ENCODE measurements at places on chromosomes 3 and 15.

GRCh38 chr15:59537403-59537802 lies 74.2 kb upstream of the GCNT3 start:
- no peak overlapping the region for H3K4me3 ChIP-seq
- H3K27ac ChIP-seq = no peak overlapping the region
- H3K27me3 ChIP-seq = no peaks in the 10 kb centered on the region
- no peaks in the 10 kb centered on the region for H3K36me3 ChIP-seq

DNA sequence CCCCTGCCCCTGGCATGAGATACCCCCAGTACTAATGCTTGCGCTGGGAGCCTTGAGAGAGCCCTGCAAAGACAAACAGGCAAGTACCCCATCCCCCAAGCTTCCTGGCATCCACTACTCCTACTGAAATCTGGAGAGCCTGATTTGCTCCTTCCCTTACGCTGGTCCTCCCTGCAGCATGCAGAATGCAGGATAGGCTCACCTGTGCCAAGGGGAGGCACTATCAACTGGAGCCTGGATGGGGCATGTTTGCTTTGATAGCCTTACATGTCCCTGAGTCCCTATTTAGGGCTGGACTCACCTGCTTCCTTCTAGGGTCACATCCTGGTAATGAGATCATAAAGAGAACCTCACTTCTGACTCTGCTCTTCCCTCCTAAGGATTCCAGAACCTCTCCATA lies 42.9 kb downstream of the RAB11A start:
- H3K36me3 ChIP-seq = peaks cover 31% of the 10 kb centered on the region
- no peaks in the 10 kb centered on the region for H3K27me3 ChIP-seq
- peaks cover 33% of the 10 kb centered on the region for H3K4me1 ChIP-seq

GRCh38 chr3:52055537-52056351 lies 627 bp downstream of the DUSP7 start:
- H3K27ac ChIP-seq = peak overlapping the region; percentile 94
- H3K4me1 ChIP-seq = peaks cover 48% of the 10 kb centered on the region
- no peaks in the 10 kb centered on the region for H3K27me3 ChIP-seq

DNA sequence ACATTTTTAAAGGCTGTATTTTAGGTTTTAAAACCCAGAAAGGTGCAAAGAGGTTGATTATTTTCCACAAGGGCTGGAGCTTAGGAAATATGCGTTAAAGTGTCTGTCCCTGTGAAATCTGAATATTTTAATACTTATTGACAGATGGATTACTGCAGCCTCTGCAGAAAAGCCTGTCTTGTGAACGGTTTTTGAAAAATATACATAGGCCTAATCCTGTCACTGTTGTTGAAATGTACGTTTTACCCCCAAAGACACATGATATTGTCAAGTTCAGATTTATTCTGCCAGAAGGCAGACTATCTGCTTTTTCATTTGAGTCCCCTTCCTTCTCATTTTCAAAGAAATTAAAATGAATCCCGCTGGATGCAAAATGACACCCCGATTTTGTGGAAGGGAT lies 2.2 kb upstream of the BCL6 start:
- DNase-seq = no peak
- H3K27ac ChIP-seq = no peak overlapping the region
- H3K4me1 ChIP-seq = peaks cover 60% of the 10 kb centered on the region
- H3K36me3 ChIP-seq = peaks cover 7% of the 10 kb centered on the region
- no peak overlapping the region for H3K4me3 ChIP-seq

- no peak overlapping the region for H3K27ac ChIP-seq
- H3K36me3 ChIP-seq = peaks cover 14% of the 10 kb centered on the region
- DNase-seq = no peak
- no peaks in the 10 kb centered on the region for H3K4me1 ChIP-seq
- H3K4me3 ChIP-seq = no peak overlapping the region
Observed at GRCh38 chr3:128273841-128274573, 120.7 kb downstream of the EEFSEC start.

DNA sequence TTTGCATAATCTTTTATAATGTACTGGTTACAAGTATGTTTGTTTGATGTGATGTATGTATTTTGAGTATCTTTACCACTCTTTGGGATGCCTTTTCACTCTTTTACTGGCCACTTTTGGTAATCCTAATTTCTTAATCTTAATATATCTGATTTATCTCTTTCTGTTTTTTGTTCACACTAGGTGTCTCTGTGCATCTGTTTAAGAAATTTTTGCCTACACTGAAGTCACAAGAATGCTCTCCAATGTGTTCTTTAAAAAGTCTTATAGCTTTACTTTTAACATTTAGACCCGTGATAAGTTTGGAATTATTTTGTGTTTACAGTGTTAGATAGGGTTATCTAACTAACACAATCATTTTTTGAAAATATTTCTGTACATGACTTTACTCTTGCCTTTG lies 659.1 kb downstream of the SI start:
- no peak overlapping the region for H3K27ac ChIP-seq
- H3K4me3 ChIP-seq = no peak overlapping the region
- DNase-seq = no peak

DNA sequence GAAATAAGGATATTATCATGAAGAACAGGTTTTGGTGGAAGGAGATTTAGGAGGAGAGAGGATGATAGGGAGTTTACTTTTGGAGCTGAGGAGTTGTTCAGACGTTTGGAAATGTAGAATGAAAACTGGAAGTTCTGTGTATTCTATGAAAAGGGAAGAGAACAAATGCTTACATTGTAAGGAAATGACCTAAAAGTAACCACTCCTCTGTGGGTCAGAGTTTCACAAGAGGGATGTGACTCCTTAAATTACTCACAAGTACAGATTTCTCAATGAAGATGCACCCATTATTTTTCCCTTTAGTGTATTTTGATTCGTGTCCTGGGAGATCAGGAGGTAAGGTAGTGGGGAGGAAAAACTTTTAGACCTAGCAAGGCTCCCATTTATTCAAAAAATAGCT lies 4.0 kb downstream of the RNF13 start:
- peak overlapping the region; percentile 16 for H3K4me3 ChIP-seq
- no peak for DNase-seq
- H3K27me3 ChIP-seq = no peaks in the 10 kb centered on the region
- peaks cover 36% of the 10 kb centered on the region for H3K4me1 ChIP-seq

GRCh38 chr3:8143186-8143585 lies 358.4 kb upstream of the LMCD1 start:
- H3K36me3 ChIP-seq = no peaks in the 10 kb centered on the region
- H3K27me3 ChIP-seq = no peaks in the 10 kb centered on the region
- H3K27ac ChIP-seq = no peak overlapping the region
- no peak overlapping the region for H3K4me3 ChIP-seq

DNA sequence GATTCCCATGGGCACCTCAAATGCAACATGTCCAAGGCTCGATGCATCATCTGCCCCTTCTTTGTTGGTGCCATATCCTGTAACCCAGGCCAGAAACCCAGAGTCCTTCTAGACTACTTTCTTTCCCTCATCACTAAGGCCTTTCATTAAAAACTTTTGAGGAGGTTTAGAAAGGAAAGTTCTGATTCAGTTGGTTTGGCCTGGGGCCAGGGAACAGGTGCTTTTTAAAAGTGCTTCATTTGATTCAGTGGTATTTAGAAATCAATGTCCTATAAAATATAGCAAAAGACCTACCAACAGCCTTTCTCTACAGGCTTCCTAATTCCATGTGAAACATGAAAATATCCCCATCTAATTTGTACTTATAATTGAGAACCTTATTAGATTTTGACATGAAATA lies 341.9 kb upstream of the RORA start:
- DNase-seq = no peak
- H3K36me3 ChIP-seq = no peaks in the 10 kb centered on the region
- no peak overlapping the region for H3K27ac ChIP-seq
- H3K27me3 ChIP-seq = no peaks in the 10 kb centered on the region

- no peak for DNase-seq
- H3K27me3 ChIP-seq = no peaks in the 10 kb centered on the region
- no peak overlapping the region for H3K4me3 ChIP-seq
- H3K27ac ChIP-seq = peak overlapping the region; percentile 42
- H3K4me1 ChIP-seq = peaks cover 3% of the 10 kb centered on the region
Observed at GRCh38 chr15:65583701-65584100, 27.2 kb downstream of the INTS14 start.

DNA sequence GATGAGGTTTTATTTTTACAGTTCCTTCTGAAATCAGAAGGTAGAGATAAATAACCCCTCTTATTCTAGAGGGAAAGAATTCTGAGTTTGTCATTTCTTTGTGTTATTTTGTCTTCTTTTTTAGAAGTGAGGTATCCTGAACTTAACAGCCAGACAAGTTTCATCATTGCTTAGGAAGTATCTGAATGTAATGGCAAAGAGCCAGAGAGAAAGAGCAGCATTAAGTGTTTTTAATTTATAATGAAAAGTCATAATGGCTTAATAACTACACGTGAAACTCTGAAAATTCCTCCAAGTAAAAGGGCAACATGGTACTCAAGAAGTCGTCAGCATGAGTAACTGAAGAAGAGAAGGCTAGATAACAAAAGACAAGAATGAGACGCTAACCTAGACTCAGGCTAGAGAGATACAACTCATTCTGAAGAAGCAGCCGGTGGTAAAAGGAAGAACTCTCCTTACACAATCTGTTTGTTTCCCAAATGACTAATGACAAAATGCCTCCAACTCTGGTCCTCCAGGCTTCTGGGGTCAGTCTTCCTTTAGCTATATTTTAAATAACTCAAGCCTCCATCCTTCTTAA lies 116.2 kb upstream of the NECTIN3 start:
- no peaks in the 10 kb centered on the region for H3K4me1 ChIP-seq
- no peak overlapping the region for H3K4me3 ChIP-seq
- no peaks in the 10 kb centered on the region for H3K36me3 ChIP-seq

DNA sequence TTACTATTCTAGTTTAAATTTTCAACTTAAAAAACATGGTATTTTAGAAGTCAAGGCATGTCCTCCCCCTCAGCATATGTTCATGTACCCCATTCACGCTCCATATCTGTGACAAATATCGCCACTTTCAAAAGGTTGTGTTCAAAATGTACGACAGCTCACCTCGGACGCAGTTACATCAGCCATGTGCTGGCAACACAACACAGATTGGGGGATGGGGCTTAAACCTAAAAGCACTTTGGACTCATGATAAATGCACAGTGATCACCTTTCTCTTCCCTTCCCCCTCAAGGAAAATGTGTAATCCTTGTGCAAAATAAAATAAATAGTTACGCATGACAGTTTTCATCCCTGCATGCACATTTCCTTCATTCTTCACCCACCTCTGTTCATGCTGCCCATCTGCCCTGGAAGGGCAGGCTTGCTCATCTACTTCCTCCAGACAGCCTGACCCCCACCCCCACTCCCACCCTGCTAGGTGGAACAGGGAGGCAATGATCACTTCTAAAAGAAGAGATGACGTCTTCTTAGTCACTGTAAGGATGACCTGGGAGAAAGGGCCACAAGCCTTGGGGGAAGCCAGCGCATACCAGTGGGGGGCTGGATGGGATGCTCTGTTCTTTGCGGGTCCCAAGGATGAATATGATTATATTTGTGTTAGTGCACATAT lies 271.4 kb upstream of the SEMA6D start:
- no peaks in the 10 kb centered on the region for H3K36me3 ChIP-seq
- no peak for DNase-seq
- no peaks in the 10 kb centered on the region for H3K27me3 ChIP-seq
- no peak overlapping the region for H3K4me3 ChIP-seq
- H3K27ac ChIP-seq = no peak overlapping the region

- H3K4me1 ChIP-seq = peaks cover 7% of the 10 kb centered on the region
- no peak overlapping the region for H3K4me3 ChIP-seq
- H3K36me3 ChIP-seq = peaks cover 25% of the 10 kb centered on the region
- no peaks in the 10 kb centered on the region for H3K27me3 ChIP-seq
Observed at GRCh38 chr3:107716734-107717133, 194.0 kb downstream of the BBX start.

GRCh38 chr3:79148786-79149185 lies 619.0 kb downstream of the ROBO1 start:
- H3K4me1 ChIP-seq = no peaks in the 10 kb centered on the region
- H3K4me3 ChIP-seq = no peak overlapping the region
- no peaks in the 10 kb centered on the region for H3K36me3 ChIP-seq
- H3K27ac ChIP-seq = no peak overlapping the region
- H3K27me3 ChIP-seq = no peaks in the 10 kb centered on the region
- no peak for DNase-seq

DNA sequence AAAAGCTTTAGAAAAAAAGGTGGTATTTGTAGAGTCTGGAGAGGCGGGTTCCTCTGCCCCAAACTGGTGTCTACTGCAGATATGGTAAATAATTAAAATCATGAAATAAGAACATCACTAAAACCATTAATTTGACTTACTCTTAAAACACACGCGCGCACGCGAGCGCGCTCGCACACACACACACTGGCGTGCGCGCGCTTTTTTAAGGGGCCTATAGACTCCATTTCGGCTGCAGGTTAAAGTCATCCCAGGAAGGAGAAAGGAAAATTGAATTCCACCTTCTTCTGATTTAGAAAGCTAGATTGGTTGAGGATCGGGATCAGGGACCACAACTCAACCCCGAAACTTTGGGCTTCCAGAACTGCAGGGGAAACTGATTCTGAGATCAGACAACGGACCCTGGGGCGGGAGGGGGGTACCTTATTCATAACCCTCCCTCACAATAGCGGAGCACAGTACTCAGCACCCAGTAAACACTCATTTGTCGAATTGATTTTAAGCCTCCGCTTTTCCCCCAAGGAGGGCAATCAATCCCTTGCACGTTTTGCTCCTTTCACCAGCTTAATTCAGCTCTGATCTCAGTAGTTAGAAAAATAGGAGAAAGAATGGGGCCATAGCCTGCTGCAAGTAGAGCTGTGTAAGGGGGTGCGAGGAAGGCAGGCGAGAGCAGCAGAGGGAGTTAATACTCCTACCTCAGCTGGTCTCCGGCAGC lies 509 bp upstream of the LRRC3B start:
- no peak overlapping the region for H3K27ac ChIP-seq
- peaks cover 1% of the 10 kb centered on the region for H3K4me1 ChIP-seq
- DNase-seq = no peak
- no peaks in the 10 kb centered on the region for H3K36me3 ChIP-seq
- H3K27me3 ChIP-seq = peaks cover 48% of the 10 kb centered on the region

- no peak overlapping the region for H3K27ac ChIP-seq
- no peaks in the 10 kb centered on the region for H3K27me3 ChIP-seq
- no peaks in the 10 kb centered on the region for H3K36me3 ChIP-seq
- no peaks in the 10 kb centered on the region for H3K4me1 ChIP-seq
- no peak overlapping the region for H3K4me3 ChIP-seq
Observed at GRCh38 chr3:43096761-43097160, 9.1 kb downstream of the POMGNT2 start.

Data from stimulated activated naive B cell treated with anti-CD40 and anti-IgM and Interleukin-4, amounts not matched to agents 10 μg/mL and 1 μg/mL and 100 μg/mL, for 72 hours (primary cell).